Panc1 (cell line): ENCODE measurements at places on chromosomes 7 and 10.

GRCh38 chr7:159025161-159025779 lies 119.4 kb downstream of the VIPR2 start:
- no peak for DNase-seq

GRCh38 chr10:96820765-96821164 lies 11.3 kb upstream of the LCOR start:
- no peak for DNase-seq

DNA sequence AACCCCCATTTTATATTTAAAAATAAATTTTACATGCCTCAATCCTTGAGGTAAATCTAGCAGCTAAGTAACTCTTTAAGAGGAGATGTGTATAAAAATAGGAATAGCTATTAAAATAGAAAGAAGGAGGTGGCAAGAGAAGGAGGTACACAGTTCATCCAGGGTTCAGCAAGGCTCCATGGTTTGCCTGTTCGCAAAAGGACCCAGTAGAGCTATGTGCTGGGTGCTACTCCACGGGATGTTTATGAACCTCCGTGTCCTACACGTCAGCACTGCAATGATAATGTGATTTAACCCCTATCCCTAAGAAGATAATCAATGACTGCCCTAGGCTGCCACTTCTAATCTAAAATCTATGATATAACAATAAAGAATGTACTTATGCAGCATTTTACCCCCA lies 926 bp upstream of the DENND11 start:
- DNase-seq, result no peak

- DNase-seq, result no peak
These were observed 18.4 kb upstream of the PON1 start for GRCh38 chr7:95342642-95343307.

DNA sequence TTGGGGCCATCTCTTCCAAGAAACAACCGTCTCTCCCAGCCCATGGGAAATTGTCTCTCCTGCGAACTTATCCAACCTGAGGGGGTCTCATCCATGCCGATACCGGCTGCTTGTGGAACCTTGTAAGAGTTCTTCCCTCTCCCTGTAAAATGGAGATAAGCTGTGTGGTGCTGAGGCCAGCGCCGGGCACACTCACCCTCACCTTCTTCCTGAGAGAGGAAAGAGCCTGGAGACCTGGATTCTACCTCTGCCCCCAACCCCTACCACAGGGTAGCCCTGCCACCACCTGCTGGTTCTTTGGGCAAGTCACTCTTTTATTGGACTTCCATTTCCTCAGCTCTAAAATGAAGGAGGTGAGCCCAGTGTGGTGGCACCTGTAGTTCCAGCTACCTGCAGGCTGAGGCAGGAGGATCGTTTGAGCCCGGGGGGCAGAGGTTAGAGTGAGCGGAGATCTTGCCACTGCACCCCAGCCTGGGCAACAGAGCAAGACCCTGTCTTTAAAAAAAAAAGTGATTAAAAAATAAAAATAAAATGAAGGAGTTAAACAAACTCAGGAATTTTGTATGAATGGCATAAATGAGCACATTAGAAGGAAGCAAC lies 38.4 kb upstream of the PSAP start:
- DNase-seq, result no peak

- no peak for DNase-seq
These were observed 766.0 kb upstream of the POT1 start for GRCh38 chr7:125695626-125696025.

GRCh38 chr7:894927-895450 lies 18.6 kb downstream of the GET4 start:
- DNase-seq, result no peak

DNA sequence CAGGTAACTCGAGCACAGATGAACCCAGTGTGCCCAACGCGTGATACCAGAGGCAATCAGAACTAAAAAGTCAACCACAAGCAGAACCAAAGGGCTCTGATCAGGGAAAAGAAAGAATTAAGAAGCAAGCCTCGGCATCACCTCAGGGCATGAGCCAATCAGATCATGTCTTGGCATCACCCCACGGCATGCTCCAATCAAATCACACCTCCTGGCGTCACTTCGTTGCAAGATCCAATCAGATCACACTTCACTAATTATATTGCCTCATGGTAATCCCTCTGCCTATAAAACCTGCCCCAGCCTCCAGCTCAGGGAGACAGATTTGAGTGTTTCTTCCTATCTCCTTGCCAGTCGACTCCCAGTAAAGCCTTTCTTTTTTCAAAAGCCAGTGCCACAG lies 46.8 kb downstream of the TYW1B start:
- no peak for DNase-seq

GRCh38 chr10:29001801-29002200 lies 287.1 kb upstream of the LYZL1 start:
- no peak for DNase-seq

GRCh38 chr10:124451276-124451675 lies 1.4 kb upstream of the NKX1-2 start:
- no peak for DNase-seq

DNA sequence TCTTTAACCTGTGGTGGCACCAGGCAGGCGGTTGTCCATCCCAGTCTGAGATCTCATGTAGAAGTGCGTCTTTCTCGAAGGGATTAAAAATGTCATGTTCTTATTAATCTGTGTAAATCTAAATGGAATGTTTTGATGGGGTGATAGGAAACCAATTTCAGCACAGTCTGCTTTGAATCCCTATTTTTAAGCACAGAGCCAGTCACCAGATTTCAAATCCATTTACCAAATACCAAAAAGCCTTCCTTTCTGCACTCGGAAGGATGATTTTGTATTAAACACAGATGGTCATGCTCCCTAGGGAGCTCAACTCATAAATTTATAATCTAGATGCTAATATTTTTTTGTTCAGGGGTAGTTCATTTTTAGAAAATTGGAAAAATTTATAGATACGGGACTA lies 160.6 kb upstream of the AOAH start:
- DNase-seq, result no peak

- no peak for DNase-seq
These were observed 19.7 kb downstream of the CALML5 start for GRCh38 chr10:5479481-5480161.

- no peak for DNase-seq
These were observed 4.7 kb downstream of the VOPP1 start for GRCh38 chr7:55567571-55567970.

DNA sequence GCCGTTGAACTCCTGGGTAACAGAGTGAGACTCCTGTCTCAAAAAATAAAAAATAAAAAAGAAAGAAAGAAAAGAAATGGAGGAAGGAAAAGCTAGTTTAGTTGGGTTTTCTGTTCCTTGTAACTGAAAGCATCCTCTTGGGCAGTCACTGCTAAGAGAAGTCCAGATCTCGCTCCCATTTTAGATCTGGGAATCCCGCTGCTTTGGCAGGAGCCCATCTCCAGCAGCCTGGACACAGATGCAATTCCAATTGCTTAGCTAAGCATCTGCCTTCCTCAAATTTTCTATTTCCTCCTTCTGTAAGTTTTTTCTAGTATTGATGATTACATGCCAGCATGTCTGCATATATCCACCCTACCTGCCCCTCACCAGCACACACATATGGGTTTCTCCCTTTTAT lies 54.1 kb downstream of the DENND2A start:
- DNase-seq, result no peak

DNA sequence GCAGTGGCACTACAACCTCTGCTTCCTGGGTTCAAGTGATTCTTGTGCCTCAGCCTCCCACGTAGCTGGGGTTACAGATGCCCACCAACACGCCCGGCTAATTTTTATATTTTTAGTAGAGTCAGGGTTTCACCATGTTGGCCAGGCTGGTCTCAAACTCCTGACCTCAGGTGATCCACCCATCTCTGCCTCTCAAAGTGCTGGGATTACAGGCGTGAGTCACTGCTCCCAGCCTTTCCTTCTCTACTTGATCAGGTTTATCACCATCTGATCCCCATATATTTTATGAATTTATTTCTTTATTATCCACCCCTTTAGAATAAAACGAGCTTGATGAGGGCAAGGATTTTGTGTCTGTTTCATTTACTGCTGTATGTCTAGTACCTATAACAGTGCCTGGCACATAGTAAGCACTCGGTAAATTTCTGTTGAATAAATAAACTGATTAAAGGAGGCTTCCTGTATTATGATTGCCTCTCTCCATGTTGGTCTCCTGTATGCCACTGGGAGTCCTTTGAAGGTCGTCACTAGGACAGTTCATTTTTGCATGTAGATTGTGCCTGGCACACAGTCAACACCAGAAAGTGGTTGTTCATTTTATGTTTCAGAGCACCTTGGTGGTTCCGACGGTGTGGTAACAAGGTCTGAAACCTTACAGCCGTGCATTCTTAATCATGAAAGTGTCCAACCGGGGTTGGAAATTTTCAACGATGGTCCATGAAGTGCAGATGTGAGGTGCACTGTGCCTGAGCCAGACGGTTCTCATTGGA lies 9.6 kb upstream of the EIF3A start:
- DNase-seq, result no peak
